ENCODE measurements at places on chromosomes 6 and 20.

GRCh38 chr20:51335329-51335841, 207.1 kb downstream of the NFATC2 start:
- no peak for DNase-seq

DNA sequence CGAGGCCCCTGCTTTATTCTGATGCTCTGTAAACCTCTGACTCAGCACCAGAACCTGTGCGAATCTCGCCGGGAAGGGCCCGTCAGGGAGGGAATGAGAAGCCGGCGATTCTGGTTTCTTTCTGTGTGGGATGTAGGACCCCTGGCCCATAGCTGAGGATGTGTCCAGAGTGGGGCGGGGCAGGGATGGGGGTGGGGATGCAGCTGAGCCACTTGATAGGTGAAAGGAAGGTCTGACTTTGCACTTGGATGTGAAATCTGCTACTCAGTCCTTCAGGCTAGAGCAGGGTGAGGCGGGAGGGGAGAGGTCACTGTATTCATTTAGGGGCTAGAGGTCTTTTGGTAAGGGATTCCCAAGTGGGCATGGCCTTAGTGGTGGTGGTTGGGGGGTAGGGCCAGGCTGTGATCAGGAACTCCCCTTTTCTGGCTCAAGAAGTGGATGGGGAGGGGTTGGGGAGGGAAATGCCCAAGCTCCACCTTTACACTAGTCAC, 2.3 kb downstream of the TOX2 start:
- no peak for DNase-seq

DNA sequence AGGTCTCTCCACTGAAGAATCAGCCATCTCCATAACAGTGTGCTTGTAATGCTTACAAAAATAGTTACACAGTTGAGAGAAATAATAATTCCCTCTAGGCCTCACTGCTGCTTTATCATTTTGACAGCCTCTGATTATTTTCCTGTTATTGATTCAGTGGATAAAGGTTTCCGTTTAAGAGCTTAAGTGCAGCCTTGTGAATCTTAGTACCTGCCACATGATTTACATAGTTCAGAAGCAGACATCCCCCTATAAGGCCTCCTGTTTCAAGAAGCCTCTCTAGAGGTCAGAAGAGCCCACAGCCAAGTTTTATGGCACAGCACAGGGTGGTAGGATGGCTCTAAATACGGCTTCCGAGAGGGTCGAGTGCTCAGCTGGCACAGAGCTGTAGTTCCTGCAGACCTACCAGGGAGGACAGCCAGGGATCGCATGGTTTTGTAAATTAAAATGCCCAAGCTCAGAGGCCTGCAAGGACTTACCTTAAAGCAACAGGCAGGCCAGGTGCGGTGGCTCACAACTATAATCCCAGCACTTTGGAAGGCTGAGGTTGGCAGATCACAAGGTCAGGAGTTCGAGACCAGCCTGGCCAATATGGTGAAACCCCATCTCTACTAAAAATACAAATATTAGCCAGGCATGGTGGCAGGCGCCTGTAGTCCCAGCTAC, 17.6 kb upstream of the PYGB start:
- DNase-seq: no peak

DNA sequence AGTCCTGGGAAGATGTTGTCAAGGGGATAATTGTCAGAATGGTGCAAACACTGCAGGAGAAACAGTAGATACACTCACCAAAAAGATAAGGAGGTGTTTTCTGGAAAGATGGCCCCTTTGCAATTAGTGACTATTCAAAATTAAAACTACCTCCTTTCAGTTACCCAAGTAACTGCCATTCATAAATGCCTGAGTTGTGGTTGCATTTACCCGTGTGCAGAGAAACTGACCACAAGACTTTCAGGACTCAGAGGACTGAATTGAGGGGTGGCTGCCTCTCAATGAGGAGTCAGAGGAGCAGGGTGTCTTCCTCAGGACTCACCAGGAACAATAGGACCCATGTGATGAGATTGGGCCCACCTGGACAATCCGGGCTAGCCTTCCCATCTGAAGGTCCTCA, 39.0 kb downstream of the GCM1 start:
- no peak for DNase-seq
